ENCODE measurements at places on chromosomes 3 and 15.

GRCh38 chr3:69718866-69719586 lies 20.2 kb upstream of the MITF start:
- DNase-seq, result no peak

DNA sequence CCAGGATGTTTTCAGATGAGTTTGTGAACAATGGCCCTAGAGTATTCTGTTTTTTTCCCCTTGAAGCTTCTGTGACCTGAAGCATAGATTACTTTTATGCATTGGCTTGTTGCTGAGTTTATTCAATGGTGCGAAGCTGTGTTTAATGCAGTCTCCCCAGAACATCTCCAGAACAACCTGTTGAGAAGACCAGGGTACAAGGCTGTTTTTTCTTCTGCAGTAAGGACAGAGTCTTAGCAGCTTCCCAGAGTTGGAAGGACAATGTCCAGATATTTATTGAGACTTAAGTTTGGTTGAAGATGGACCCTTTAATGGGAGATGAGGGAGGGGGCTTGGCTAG lies 295.6 kb downstream of the LRTM1 start:
- DNase-seq, result no peak

GRCh38 chr15:71275098-71275497 lies 159.8 kb downstream of the THSD4 start:
- no peak for DNase-seq

- no peak for DNase-seq
Measured at GRCh38 chr15:48084759-48085590, 35.8 kb upstream of the SLC24A5 start.

DNA sequence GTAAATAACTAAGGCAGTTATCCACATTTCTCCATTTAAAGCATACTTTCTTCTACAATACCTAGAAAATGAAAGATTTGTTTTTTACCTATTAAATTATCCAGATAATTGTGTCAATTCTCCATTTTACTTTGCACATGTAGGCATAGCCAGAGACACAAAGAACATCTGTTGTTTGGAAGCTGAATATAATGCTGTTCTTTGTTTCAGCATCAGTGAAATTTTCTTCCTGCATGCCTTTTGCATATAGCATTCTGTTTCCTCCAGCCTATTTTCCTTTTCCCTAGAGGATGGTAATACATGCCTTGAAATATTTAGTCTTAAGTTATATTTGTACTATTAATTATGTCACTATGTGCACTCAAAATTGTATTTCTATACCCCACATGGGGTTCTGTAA lies 233.7 kb downstream of the CNTN6 start:
- no peak for DNase-seq

DNA sequence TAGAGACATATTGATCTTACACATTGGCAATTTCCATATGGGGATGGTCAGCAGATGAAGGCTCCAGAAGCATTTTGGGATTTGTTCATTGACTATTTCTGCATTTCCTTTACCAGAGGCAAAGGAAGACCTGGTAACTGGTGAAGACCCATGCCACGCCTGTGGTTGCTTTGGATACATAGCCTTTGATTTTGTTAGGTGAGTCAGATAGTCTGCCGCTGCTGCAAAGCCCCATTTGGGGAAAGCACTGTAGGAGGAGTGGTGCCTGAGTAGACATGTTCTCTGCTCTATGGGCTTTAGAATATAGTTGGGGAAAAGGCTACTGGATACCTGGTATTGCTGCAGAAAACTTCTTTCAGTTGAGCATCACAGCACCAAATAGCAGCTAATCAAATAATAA lies 56.8 kb downstream of the TFG start:
- DNase-seq, result no peak

- peak; percentile 79 for DNase-seq
Measured at GRCh38 chr3:172749230-172749965, 1.1 kb upstream of the ECT2 start.

DNA sequence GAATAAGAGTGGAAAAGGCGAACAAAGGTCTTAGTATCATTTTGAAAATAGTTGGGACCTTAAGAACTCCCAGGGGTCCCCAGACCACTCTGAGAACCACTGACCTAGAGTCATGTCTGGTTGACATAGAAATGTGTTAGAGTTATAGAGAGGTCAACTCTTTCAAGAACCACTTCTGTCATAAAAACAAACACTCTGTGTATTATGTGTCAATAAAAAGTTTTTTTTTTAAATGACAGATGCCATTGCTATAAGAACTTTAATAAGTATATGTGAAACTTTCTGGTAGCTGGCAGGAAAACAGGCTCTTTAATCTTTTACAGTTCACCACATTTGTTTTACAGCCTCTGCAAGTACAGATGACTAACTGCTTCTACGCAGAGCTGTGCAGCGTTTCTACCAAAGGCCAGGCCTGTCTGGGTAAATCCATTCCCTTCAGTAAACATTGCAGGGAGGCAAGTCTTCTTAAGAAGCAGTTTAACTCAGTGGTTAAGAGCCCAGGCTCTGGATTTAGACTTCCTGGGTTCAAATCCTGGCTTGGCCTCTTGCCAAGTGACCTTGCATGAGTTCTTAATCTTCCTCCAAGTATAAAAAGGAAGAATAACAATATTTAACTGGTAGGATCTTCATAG lies 56.6 kb downstream of the RFTN1 start:
- no peak for DNase-seq

- no peak for DNase-seq
Measured at GRCh38 chr15:92634671-92635201, 20.8 kb downstream of the FAM174B start.

GRCh38 chr15:64897345-64897985 lies 14.2 kb upstream of the ANKDD1A start:
- no peak for DNase-seq

GRCh38 chr3:194112120-194113106 lies 23.5 kb upstream of the HES1 start:
- DNase-seq, result no peak

- DNase-seq, result no peak
Measured at GRCh38 chr3:143095813-143096212, 23.8 kb upstream of the CHST2 start.

DNA sequence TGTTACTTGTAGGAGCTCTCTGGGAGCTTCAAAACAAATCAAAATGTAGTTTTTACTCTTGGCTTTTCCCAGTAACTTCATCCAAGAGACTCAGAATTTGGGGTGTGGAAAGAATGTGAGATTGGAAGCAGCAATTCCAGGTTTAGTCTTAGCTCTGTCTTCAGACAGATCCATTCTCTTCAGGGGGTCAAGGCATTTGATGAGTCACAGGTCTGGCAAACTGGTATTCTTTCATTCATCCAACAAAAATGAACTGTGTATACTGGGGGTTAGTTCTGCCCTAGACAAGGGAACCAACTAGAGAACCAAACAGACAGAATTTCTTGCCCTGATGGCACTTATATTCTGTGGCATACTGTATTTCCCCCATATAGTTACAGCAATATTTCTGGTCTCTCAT lies 36.3 kb upstream of the CADPS start:
- no peak for DNase-seq

GRCh38 chr3:104750581-104750980 lies 616.1 kb upstream of the ALCAM start:
- no peak for DNase-seq

GRCh38 chr3:185925353-185925752 lies 12.5 kb downstream of the TRA2B start:
- no peak for DNase-seq

GRCh38 chr3:105006164-105006563 lies 360.5 kb upstream of the ALCAM start:
- no peak for DNase-seq

DNA sequence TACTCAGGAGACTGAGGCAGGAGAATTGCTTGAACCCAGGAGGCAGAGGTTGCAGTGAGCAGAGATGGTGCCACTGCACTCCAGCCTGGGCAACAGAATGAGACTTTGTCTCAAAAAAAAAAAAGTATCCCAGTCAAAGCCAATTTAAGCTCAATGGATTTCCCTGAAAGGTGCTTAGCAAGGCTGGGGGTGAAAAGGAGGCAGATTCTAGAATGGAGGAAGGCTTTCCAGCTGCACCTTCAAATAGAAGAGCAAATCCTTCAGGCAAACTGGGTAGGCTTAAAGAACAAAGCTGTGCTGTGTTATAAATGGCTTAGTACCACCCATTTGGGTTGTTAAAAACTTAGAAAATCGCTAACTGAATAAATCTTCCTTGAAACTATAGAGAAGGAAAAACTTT lies 3.0 kb upstream of the IFT57 start:
- no peak for DNase-seq

DNA sequence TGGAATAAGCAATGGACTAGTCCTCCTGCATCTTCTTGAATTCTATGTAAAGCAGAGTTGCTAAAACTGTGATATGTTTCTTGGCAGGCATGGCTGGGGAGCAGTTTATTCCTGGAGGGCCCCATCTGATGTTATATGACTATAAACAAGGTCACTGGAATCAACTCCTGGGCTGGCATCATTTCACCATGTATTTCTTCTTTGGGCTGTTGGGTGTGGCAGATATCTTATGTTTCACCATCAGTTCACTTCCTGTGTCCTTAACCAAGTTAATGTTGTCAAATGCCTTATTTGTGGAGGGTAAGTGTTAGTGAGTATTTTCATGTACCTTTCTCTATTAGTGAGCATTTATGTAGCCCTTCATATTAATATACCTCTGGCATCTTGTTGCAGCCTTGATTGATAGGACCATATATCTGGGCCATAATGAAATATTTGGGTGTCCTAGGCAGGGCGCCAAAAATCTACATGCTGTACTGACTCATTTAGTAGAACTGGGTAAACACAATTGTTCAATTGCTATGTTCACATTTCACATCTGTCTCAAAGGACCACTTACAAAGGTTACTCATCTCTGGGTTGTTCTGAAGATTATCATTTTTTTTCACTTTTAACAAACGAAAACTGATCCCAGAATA lies 52.6 kb upstream of the ADGRG7 start:
- DNase-seq, result no peak

DNA sequence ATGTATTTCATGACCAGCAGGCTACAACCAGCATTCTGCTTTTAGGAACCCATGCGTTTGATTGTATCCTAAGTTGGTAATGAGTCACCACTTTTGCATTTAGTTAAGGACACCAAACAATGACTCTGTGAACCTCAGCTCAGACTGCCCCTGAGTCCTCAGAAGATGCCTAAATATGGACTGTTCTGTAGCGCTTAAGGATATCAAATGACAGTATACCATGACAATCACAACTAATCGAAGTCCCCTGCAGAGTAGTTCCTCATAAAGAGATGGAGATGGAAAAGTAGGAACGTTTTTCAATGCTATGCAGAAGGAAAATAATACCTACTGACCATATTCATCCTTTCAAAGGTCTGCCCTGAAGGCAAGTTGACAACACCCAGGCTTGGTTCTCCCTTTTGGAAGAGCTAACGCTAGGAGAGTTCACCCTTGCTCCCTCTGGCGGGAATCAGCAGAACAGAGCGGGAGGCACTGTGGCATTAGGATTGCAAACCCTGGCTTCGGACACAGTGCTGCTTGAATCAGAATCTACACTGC lies 508.6 kb downstream of the FHIT start:
- no peak for DNase-seq

DNA sequence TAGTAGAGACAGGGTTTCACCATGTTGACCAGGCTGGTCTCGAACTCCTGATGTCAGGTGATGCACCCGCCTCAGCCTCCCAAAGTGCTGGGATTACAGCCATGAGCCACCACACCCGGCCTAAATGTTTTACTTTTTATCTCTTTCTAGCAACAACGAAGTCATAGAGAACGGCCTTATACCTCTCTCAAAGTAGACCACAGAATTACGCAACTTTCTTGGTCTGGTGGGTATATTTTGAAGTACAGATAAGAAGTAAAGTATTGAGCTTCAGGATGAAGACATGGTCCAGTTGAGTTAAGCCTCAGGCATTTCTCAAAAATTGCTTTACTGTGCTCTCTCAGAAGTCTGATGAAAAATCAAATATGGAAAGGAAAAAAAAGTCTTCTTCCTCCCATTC lies 30.6 kb downstream of the FAM240A start:
- no peak for DNase-seq

DNA sequence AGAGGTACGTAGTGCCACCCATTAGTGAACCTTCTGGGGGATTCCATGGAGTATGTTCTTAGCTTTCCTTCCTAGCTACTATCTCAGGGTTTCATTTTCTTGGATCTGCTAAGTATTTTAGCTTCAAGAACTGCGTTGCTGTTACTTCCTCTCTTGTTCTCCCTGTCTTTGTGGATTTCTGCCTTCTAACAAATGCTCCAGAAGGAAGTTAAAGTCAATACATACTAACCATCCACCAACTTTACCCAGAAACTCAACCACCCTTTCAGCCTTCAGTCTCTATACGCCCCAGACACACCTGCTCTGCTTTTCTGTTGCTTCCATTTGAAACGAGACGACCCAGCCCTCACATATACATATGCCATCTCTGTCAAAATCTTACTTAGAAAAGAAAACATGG lies 2.4 kb upstream of the KLF13 start:
- DNase-seq, result no peak

DNA sequence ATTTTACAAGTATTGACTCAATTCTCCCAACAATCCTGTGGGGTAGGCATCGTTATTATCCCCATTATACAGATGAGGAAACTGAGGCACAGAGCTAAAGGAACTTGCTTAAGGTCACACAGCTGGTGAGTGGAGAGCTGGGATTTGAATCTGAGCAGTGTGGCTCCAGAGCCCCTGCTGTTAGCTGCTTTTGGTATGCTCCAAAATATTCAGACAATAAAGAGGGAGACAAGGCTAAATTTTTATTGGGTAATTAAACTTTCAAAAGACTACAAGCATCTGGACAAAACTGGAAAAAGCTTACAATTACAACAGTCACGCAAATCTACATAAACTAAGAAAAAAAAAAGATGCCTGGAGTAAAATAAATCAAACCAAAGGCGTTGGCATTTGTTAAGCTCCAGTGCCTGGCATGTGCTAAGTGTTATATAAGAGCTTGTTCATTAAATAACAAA lies 27.7 kb downstream of the CCDC13 start:
- DNase-seq, result no peak

GRCh38 chr15:94403331-94403730 lies 172.0 kb downstream of the MCTP2 start:
- DNase-seq, result no peak

DNA sequence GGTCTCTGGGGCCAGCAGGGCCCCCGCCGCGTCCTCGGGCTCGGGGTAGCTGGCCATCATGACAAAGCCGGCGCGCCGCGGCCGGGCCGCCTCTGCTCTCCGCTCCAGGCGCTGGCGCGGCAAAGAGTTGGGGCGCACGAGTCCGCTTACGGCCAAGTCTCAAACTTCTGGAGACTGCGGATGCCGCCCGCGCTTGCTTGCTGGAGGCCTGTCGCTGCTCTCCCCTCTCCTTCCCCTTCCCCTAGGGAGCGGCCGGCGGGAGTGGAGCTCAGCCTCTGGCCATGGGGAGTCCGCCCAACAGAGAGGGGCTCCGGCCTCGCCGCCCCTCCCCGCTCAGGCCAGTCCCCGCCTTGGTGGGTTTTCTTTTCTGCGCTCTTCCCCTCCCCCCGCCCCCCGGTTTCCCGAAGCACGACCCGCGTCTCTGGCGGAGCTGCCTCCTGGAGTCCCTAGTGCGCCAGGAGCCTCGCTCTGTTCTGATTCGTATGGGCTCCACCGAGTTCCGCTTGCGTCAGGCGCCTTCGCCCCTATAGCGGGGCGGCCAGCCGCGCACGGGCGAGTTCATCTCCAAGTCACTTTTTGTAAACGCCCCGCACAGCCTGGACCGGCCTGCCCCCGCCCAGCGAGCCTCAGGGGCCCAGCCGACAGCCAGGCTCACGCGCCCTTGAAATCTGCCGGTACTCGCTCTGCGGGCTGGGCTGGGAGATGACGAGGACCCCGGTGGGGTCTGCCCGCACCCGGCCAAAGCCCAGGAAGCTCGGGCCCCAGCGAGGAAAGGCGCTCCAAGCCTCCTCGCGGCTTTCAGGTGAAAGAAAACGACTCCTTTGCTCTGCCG lies at the start of the genes FOXL2 and FOXL2NB:
Gene FOXL2 (minus strand): TSS at position 475 of the 832 bp plus-strand sequence. CDS start 415 bp downstream, at position 60.
Gene FOXL2NB (plus strand): TSS at position 555 of the 832 bp plus-strand sequence. CDS start 148 bp downstream, at position 703.
- peak; percentile 8 for DNase-seq

Measured in NCI-H1930 (cell line).